ENCODE measurements at places on chromosomes 3 and 15.

GRCh38 chr3:127538569-127538968 lies 52.0 kb downstream of the TPRA1 start:
- DNase-seq = no peak

DNA sequence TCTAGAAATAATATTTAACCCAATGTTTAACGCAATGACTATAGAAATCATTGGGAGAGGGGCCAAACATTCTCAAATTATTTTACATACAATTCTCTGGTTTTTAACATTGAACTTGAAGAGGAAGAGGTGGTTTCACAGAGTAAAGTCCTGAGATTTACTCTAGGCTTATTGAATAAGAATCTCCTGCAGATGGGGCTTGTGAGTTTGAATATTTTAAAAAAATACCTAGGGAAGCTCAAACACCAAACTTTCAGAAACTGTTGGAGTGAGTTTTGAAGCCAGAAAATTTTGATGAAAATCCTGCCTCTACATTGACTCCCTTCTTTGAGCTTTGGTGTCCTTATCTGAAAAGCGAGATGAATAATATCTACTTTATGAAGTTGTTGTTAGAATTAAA lies 906.6 kb downstream of the TUSC7 start:
- no peak for DNase-seq

DNA sequence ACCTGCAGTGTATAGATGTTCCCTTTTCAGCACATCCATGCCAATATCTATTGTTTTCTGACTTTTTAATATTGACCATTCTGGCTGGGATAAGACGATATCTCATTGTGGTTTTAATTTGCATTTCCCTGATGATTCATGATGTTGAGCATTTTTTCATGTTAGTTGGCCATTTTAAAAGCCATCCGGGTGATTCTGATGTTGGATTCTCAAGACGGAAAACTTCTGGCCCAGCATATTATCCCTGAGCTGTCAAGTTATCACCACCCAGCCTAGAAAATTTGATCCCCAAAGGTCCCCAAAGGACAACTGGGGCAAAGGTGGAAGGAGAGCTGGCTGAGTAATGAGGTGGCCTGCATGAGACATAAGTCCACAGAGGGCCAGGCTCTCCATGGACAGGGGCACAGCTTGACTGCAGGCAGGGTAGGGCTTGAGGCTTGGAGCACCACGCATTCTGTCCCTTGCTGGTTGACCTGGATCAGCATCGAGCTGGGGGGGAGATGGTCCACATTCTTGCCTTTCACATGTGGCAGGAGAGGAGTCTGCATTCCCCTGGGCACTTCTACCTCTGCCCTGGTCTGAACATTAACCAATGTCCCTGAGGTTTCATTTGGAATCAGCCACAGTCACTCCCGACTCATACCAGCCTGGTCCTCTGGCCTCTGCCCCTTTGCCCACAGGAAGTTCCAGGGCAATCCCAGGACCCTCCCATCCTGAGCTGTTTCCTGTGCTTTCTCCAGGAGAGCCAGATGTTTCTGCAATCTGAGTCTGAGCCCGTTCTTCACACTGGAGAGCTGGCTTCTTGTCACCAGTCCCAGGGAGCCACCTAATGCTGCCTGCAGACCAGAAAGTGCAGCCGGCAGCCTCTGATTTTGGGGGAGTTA lies 69.2 kb downstream of the ISG20 start:
- DNase-seq = no peak

DNA sequence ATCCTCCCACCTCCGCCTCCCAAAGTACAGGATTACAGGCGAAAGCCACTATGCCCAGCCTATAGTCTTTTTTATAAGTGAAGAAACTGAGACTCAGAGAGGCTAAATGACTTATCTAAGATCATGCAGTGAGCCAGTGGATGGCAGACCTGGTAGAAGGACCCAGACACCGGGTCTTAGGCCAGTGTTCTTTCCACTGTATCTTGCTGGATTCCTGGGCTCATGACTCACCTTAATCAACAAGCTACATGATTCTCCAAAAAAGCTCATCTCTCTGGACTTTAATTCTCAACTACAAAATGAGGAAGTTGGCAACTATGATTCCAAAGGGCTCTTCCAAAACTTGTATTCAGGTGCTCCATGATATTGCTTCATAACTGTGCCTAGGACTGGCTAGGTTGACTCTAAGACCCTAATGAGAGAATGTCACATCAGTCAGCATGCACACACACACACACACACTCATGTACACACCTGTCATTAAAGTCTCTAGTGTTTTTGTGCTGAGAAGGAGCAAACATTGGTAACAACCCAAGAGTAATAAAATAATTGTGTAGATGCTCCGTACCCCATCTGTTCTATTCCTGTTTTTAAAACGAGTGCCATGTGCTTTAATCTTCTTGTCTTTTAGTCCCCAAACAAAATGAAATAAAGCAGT lies 89.7 kb upstream of the SLC4A7 start:
- DNase-seq = no peak

GRCh38 chr3:151203051-151203420 lies at the start of gene GPR171:
Gene GPR171 (minus strand): TSS chr3:151203216. CDS start chr3:151199386, 3,830 bp downstream.
- no peak for DNase-seq

GRCh38 chr15:36126194-36126593 lies 453.2 kb upstream of the CDIN1 start:
- no peak for DNase-seq

DNA sequence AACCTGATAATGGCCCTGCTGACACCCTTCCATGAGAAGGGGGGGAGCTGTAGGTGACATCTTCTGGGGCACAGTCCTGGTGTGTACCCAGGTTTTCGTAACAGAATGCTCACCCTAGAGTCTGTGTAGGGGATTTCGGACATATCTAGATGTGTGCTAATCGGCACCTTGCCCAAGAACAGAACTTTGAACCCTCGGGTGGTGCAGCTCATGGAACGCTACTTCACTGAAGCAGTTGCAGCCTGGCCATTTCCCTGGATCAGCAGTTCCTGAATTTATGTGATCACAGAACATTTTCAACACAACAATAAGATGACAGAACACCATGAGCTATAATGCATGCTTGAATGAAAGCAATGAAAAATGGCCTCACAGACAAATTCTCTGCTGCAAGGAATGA lies 57.5 kb upstream of the MUC13 start:
- DNase-seq = no peak

All from NCI-H1694 (cell line).